ENCODE measurements at places on chromosomes 13 and 19.
A peak's percentile ranks its signal among the peaks of the same experiment; 100 is the strongest.

DNA sequence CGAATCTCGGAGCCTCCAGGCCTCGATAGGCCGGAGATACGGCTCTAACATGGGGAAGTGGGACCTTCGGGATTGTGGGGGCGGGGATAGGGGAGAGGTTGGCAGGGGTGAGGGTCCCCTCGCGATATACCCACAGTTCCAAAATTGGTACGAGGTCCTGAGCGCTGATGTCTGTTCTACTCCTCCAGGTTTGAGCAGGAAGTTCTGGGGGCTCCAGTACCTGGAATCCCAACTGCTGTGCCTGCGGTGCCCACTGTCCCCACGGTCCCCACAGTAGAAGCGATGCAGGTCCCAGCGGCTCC lies 447 bp downstream of the RBM42 start:
- DNase-seq = no peak

DNA sequence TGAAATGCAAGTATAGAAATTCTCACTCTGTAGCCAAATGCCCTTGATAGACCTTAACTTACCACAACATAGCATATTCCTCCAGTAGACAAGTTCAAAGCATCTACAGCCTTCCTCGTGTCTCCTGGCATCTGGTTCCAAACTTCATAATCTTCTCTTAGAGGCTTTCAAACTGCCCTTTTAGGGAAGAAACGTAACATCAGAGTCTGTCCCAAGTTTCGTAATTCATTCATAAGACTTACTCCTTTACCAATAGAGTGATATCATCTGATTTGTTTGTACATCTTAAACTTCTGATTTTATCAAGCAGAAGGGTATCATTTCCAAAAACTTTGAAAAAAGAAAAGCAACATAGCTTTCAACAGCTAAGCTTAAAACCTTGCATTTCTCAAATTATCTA lies 137.4 kb downstream of the SPRY2 start:
- DNase-seq = no peak

DNA sequence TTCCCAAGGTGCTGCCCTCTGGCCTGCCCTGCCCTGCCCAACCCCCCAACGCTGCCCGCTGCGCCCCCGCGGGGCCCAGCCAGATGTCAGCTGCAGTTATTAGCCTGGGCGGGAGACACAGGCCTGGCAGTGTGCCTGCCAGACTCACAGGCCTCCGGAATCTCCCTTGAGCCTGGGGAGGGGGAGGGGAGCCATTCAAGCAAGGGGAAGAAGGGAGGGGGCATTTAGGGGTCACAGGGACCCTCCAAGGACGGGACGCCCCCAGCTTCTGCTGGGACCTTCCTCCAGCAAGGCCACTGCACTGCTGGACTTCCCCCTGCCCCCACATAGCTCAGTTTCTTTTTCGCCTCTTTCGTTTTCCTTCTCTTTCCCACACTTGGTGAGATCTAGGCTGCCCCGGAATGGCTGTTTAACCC lies 2.6 kb upstream of the JUNB start:
- peak; percentile 55 for DNase-seq

- DNase-seq = no peak
Observed at GRCh38 chr19:51615991-51616390, 14.2 kb downstream of the SIGLEC5 start.

- DNase-seq = no peak
Observed at GRCh38 chr13:23987331-23987894, 90.1 kb upstream of the C1QTNF9B start.

Measured in stimulated activated CD4-positive, alpha-beta T cell treated with anti-CD3 and anti-CD28 coated beads, Interleukin-15, amount 100 ng/mL, for 24 hours (primary cell).